ENCODE measurements at places on chromosomes 3 and 15. TPM values are rescaled to one million over a fixed set of nuclear protein-coding genes. Genes with fewer than 3 reads are reported as not detected.
A peak's percentile ranks its signal among the peaks of the same experiment; 100 is the strongest.

DNA sequence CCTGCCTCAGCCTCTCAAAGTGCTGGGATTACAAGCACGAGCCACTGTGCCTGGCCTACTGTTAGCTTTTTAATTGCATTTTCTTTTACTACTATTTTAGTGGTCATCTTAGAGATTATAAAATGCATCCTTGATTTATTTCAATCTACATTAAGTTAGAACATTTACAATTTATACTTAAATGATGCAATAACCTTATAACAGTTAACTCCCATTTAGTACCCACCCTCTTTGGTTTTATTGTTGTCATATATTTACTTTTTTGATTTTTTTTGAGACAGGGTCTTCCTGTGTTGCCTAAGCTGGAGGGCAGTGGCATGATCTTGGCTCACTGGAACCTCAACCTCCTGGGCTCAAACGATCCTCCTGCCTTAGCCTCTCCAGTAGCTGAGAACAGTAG lies 77.3 kb downstream of the PPCDC start:
- DNase-seq, result no peak

- DNase-seq, result no peak
Observed at GRCh38 chr3:113556946-113557335, 24.6 kb downstream of the SIDT1 start.

DNA sequence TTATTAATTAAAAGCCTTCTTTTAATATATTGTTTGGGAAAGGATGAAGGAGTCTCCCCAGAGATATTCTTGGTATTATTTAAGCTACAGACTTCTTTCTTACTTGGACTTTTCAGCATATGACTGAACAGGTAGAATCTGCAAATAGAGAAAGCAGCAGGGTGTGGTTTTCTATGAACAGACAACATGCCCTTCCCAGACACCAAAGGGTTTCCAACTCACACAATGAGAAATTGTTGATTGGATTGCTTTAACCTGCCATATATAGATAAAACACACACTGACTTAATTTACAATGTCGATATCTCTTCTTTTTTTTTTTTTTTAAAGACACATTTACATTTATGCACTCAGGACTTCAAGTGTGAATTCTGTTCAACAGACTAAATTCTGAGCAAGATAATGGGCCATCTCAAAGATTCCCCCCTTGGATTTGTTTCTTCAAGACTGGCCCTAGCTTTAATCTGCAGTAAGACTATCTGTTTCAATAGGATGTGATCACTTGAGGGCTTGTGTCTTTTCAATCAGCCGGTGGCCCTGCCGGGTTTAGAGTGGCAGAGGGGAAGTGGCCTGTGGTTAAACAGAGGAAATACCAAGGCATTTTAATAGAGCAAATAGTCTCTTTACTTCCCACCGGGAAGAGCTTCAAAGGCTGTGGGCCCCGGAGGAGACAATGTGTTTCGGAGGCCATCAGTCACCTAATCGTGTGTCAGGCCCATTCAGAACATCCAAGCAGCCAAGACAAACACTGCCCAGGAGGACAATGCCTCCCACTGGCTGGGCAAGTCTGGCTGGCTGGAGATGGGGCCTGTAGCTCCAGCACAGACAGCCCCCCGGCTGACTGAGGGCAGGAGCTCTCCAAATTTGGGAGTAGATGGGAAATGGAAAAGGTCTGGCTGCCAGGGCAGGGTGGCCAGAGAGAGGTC lies 6.1 kb downstream of the IL17RD start:
- no peak for DNase-seq

DNA sequence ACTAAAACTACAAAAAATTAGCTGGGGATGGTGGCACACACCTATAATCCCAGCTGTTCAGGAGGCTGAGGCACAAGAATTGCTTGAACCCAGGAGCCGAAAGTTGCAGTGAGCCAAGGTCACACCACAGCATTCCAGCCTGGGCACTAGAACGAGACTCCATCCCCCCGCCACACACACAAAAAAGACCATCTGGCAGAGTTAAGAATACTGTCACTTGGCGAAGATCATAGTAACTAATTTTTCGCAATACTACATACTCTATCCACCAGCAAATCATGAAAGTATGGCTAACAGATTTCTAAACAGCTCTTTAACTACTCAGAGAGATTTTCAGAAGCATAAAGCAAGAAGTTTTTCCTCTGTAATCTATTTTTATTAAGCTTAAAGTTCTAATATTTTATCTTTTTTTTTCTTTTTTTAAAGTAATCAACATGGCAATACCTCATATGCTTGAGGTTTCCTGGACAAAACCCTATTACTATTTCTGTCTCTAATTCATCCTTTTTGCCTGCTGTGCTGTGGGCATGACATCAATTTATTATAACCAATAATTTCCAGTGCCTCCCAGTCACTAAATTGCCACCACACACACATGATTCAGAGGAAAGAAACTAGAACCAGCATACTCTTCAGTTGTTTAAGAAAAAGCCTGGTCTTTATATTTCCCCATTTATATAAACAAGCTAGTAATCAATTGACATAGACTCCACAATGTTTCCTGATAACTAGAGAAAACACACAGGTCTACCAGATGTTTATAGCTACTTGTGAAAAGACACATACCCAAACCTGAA lies 46.9 kb downstream of the CHSY1 start:
- no peak for DNase-seq

CTDSPL gene
- polyA plus RNA-seq, result not detected

FOXB1 gene
- polyA plus RNA-seq, result not detected

KLHL40 gene
- polyA plus RNA-seq, result not detected

- DNase-seq, result peak; percentile 33
Observed at GRCh38 chr3:53384465-53385423, 37.4 kb upstream of the DCP1A start.

CRELD1 gene
- polyA plus RNA-seq, result 9.3 TPM

CERS3 gene
- not detected for polyA plus RNA-seq

- DNase-seq, result no peak
Observed at GRCh38 chr3:105511031-105511430, 144.3 kb downstream of the ALCAM start.

GOLGA6L7 gene
- polyA plus RNA-seq, result not detected

DNA sequence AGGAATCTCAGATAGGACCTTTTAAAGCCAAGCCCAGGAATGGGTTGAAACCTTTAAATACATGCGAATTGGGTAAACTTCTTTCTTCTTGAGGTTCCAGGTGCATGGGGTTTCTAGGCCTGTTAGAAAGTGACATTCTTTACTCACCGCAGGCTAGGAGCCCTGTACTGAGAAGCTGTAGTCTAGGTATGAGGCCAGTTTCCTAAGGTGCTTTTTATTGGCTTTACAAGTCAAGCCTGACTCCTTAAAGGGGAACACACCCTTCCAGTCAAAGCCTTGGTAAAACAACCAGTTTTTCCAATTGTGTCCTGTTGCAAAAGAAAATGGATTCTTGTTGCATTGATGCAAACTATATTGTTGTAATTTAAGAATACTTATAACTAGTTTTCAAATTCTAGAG lies 76.1 kb upstream of the ATP11B start:
- DNase-seq, result peak; percentile 47

DNA sequence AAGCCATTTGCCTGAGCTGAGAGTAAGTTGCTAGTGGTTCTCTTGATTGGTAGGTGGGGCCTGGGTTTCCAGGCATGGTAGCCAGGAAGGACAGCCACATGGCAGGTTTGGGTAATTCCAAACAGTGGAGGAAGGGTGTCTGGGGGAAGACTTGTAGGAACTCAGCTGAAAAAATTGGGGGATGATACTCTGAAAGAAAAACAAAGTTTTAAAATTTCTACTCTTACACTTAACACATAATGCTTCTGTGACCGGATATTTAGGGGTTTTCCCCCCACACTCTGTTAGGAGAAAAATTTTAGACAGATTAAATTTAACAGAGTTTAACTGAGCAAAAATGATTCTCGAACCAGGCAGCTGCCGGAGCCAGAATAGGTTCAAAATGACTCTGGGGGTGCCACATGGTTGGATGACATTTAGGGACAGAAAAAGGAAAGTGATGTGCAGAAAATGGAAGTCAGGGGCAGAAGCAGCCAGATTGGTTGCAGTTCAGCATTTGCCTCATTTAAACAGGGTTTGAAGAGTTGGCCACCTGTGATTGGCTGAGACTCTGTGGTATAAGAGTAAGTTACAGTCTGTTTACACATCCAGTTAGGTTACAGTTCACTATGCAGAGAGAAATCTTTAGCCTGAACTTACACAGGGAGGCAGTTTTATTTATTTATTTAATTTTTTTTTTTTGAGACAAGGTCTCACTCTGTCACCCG lies 8.1 kb downstream of the B2M start:
- DNase-seq, result peak; percentile 91

DNA sequence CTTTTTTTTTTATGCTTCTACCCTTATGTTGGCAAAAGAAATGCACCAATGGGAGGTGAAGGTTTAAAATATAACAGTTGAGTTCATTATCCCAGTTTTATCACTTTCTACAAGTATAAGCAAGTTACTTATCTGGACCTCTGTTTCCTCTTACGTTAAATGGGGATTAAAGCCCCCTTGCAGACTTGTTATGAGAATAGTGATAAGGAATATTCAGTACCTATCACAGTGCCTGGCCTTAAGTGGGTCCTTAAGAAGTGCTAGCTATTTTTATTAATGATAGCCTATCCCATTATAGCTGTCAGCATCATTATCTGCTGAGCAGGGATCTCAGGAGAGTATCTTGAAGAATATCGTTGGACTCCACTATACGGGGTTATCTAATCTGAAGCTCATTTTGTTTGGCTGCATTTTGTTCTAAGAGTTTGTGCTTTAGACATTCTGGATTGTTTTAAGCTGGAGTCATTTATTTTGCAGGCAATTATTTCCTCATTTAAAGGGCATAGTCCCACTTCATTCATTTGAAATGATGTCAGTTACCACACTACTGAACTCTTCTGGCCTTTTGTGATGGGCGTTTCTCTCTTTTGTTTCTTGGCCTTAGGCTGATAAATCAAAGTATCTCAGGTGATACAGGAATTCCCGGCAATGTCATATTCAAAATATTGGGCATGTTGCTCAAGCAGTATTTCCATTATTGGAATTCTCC lies 28.8 kb downstream of the RAB8B start:
- DNase-seq, result no peak

Data from GM12878 (cell line).